Occipital lobe (tissue), 3 donors: ENCODE measurements at places on chromosomes 6 and 20.

DNA sequence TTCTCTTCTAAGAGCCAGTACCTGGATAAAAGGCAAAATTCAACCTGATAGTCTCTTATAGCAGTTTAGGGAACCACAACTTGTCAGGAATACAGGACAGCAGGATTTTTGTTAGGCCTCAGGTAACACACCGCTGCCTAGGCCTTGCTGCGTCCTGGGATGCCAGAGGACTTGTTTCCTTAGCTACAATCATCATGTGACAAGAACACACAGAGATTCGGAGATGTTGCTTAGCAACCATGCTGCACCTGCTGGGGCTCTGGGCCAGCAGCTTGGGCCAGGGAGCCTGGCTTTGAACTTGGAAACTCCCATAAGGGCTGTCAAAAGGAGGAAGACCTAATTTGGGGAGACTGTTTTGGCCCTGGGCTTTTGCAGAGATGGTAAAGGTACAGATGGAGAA is 36.1 kb upstream of the CHD6 start:
- DNase-seq, result no peak

DNA sequence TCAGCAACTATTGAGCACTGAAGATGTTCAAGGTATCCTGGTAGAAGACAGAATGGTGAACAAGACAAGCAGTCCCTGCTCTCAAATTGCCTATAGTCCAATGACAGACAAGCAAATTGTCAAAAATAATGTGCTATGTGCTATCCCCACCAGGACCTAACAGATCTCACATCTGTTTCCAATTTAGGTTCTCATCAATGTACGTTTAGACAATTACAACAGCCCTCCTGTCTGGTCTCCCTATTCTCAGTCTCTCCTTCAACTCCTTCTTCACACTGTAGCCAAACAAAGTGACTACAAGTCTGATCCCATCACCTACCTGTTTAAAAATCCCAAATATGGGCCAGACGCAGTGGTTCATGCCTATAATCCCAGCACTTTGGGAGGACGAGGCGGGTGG is 7.5 kb downstream of the TAPBP start:
- DNase-seq, result no peak

- no peak for DNase-seq
Observed at GRCh38 chr6:68679399-68679798, 44.3 kb downstream of the ADGRB3 start.

GRCh38 chr6:63214816-63215215 is 3.5 kb downstream of the FKBP1C start:
- DNase-seq, result no peak

GRCh38 chr6:148974351-148974750 is 227.5 kb downstream of the UST start:
- no peak for DNase-seq

DNA sequence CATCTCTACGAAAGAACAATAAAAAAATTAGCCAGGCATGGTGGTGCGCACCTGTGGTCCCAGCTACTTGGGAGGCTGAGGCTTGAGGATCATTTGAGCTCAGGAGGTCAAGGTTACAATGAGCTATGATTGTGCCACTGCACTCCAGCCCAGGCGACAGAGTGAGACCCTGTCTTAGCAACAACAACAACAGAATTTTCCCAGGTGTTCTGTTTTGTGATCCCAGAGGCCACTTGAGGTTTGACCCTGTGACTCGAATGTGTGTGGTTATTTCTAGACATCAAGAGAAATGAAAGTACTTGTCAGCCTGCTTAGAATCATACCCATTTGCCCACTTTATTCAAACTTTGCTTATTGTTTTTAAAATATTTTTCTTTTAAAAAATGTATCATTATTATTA is 117.6 kb upstream of the CLDN20 start:
- no peak for DNase-seq

- DNase-seq, result no peak
Observed at GRCh38 chr6:169340395-169340794, 86.7 kb upstream of the THBS2 start.

DNA sequence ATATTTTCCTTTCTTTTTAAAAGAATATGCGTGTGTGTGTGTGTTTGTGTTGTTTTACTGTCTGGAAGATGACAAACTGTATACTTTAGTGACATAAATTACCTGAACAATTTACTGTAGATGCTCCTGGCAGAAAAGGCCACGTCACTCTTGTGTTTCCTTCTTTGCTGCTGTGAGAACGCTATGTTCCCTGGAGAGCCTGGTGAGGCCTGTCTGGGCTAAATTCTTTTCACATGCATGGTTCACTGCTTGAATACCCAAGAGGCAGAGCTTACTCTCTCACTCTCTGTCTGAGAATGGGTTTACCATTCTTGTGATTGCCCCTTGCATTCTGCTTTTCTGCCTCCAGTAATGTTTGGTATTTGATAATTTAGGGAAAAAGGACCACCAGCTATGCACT is 64.3 kb downstream of the EDN1 start:
- DNase-seq, result no peak

DNA sequence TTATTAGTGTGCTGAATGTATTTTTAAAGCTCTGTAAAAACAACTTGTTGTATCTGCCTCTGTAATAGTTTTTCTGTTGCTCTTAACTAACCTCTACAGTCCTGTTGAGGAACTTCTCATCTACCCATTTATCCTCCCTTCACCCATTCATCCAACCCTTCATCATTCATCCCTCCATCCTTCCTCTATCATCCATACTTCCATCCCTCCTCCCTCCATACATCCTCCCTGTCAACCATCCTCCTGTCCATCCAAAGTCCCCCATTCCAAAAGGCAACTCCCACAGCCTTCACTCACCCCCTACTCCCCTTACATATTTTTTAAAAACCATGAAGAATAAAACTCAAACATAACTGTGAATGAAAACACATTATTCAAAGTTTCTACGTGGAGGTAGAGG is 40.7 kb upstream of the SPDEF start:
- no peak for DNase-seq

GRCh38 chr6:46729787-46730326 is 5.3 kb downstream of the PLA2G7 start:
- no peak for DNase-seq

GRCh38 chr6:142683714-142684141 is 261.2 kb downstream of the HIVEP2 start:
- peak; percentile 44 for DNase-seq

GRCh38 chr6:84882768-84883766 is 118.7 kb upstream of the TBX18 start:
- no peak for DNase-seq

DNA sequence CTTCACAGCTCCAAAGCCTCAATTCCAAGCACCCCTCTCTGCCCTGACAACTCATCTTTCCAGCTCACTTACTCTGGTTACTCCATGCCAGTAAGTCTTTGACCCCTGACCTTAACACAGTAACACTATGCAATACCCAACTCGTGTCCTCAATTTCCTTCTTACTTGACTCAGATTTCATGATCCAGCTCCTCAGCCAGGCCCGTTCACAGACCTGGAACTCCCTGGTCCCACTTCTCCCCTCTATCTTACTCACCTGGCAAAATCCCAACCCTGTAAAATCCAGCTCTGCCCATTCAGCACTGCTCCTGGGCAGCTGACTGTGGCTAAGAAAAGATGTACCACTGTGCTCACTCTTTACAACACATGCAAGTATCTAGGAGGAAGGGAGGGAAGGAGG is 7.9 kb downstream of the GNL1 start:
- no peak for DNase-seq

GRCh38 chr6:138275976-138276375 is 57.7 kb upstream of the PBOV1 start:
- DNase-seq, result no peak

DNA sequence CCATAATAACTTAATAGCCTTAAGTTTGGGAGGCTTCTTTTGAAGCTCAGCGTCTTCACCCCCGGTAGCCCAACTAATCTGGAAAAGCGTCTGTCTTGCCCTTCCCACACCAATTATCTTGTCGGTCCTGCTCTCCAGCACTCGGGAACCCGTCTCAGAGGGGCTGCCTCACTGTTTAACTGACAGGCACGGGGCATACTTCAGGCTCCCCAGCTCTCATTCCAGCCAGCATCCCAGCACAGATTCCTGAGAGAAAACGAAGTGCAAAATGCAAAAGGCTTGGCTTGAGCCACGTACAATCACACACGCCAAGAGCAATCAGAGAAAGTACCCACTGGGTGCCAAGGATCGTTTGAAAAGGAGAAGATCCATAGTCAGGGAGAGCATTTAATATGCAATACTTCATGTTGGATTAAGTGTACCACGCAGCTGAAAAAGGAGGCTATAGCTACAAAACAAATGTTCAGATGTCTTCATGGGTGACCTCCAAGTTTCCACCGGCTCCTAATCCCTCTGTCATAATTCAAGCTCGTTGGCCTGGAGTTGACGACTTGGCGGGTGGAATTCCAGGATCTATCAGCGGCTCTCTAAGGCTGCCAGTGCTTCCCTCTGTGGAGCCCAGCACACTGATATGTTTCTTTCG is 53.7 kb upstream of the STX16 start:
- no peak for DNase-seq

DNA sequence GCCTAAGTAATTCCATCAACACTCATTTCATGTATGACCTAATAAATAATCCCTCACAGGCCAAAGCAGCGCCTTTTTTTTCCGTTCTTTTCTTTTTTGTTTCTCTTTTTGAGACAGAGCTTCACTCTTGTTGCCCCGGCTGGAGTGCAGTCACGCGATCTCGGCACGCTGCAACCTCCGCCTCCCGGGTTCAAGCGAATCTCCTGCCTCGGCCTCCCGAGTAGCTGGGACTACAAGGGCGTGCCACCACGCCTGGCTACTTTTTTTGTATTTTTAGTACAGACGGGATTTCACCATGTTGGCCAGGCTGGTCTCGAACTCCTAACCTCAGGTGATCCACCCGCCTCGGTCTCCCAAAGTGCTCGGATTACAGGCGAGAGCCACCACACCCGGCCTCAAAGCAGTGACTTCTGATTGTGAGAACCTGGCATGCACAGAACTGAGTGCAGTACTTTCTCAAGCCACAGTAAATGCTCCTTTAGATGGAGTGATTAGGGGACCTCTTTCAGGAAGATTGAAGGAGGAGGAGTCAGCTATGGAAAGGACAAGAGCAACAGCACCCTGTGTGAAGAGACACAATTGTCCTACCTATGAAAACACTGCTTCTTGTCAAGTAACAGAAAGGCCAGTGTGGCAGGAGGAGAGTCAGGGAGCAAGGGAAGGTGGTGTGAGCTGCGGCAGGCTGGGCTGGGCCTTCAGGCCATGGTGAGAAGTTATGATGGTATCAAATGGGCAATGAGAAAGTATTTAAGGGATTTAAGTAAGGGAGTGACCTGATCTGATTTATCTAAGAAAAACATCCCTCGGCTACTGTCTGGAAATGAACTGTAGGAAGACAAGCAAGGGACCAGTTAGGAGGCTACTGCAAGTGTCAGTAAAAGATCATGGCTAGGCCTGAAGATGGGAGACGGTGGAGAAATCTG is 1.7 kb upstream of the SCAF8 start:
- no peak for DNase-seq

- DNase-seq, result no peak
Observed at GRCh38 chr6:158377860-158378259, 65.6 kb downstream of the TULP4 start.

GRCh38 chr6:168366473-168366872 is 46.9 kb upstream of the DACT2 start:
- DNase-seq, result no peak
